ENCODE measurements at places on chromosomes 7 and 10.

GRCh38 chr7:41239596-41239995 is 463.3 kb downstream of the INHBA start:
- no peak for DNase-seq

DNA sequence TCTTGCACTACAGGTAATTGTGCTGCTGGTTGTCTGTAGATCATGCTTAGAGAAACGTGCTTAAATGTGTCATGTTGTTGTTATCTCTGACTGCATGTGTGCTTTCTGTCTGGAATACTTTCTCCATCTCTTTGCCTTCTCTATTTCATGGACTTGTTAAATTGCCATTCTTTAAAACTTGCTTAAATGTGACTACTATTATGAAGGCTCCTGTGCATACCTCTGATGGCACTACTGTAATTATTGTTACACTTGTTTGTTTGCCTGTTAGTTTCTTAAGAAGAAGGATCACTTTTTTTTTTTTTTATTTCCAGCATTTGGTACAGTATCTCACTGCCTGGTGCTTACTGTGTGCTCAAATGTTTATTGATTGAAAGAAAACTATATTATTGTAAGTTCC is 41.6 kb downstream of the KMT2E start:
- no peak for DNase-seq

DNA sequence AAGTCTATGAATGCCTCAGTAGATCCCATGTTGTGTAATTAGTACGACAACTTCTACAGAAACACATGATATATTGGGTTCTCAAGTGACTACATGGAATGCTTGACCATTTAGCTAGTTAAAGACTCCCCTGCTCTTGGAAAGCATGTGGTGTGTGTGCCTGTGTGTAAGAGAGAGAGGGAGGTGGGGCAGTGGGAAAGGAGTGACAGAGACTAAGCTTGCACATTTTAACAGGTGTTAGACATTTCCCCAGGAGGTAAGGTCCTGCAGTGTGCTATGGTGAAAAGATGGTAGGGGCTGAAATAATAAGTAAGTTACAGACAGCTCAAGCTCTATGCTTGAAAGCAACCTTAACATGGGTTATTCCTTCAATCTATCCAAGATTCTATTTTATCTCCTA is 241.7 kb upstream of the GHITM start:
- DNase-seq = no peak

- DNase-seq = no peak
These were observed 261.6 kb downstream of the TNS3 start for GRCh38 chr7:47320296-47320695.

DNA sequence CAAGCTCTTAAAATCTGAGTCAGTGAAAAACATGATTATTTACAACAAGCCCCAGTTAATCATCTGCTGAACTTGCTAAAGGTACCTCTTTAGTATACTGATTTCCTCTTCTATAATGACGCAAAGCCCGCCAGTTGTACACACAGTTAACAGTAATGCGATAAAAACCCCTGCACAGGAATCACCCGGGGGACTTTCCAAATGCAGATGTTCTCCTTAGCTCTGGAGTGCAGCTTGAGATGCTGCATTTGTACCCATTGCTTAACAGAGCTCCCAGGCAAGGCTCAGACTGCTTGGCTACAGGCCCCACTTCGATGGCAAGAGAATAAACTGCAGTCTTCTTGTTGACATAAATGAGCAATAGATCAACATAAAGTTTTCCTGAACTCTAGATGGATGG is 279.6 kb upstream of the HGF start:
- no peak for DNase-seq

GRCh38 chr7:143487566-143487965 is 9.9 kb downstream of the TAS2R41 start:
- no peak for DNase-seq

GRCh38 chr7:82263920-82264782 is 179.4 kb downstream of the CACNA2D1 start:
- DNase-seq = no peak

DNA sequence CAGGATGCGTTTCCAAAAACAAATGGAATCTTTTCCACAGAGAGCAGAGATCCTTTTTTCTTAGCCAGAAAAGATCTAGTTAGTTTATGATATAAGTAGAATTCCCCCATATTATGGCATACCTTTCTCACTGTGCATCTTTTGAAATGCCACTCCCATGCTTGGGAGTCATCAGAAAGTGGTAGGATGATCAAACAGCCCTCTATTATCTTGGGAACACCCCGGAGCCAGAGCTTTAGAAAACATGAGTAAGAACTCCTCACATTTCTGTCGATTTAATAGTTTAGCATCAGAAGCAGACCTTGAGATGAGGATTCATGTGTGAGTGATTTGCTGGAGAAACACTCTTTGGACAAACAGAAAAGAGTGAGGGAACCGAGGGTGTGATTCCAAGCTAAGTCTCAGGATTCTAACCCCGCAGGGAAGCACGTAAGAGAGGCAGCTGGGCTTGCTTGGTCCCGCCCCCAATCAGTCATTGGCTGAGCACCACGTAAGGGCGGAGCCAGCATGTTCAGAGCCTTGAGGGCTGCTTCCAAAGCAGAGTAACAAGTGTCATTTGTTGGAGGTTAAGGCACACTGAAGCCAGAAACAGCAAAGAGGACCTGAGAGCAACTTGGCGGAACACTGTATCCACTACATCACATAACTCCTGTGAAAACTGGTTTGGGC is 43.7 kb upstream of the NXPH1 start:
- no peak for DNase-seq

- no peak for DNase-seq
These were observed 64.0 kb downstream of the DENND2A start for GRCh38 chr7:140576589-140576988.

DNA sequence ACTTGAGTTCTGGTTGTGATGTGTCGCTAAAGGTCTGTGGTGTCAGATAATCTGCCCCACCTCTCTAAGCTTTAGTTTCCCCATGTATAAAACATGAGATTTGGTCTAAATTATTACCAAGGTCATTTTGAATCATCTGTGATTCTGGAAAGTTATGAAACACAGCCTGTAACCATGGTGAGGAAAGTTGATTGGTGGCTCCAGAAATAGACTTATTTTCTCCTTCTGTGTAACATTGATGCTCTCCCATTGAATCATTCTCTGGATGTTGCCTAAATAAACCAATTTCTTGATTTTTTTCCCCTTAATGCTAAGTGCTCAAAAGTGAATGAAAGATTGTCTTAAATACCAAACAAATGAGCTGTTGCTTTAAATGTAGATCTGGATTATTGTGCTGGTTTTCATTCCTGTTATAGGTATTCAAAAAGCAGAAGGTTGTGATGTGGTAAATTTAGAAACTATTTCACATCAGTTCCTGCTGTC is 30.0 kb upstream of the PCGF5 start:
- no peak for DNase-seq

DNA sequence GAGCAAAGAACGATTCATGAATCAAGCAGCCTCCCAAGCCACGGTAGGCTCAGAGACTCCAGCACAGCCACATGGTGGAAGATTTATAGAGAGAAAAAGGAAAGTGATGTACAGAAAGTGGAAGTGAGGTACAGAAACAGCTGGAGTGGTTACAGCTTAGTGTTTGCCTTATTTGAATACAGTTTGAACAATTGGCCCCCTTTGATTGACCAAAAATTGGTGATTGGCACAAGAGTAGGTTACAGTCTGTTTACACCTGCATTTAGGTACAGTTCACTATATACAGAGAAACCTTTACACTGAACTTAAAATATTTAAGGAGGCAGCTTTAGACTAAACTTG is 136.4 kb upstream of the ASAH2 start:
- no peak for DNase-seq

DNA sequence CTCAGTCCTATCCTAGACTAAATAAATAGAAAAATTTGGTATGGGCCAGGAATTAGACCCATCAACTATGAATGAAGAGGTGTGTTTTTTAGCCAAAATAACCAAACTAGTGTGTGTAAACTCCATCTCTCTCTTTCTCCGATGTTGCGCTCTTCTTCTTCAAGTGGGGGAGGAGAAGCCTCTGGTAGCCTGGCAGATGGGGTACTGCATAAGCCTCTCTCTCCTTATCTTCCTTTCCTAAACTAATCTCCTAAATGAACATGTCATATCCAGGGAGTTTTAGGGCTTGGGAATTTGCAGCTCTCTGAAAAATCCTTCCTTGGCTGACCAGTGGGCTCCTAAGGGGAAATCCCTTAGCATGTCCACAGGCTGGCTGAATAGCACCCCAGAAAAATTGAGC is 56.3 kb upstream of the RAPGEF5 start:
- no peak for DNase-seq

- DNase-seq = no peak
These were observed 239.2 kb downstream of the GPAM start for GRCh38 chr10:111944331-111944730.

GRCh38 chr7:144038887-144039286 is 9.9 kb upstream of the OR2A5 start:
- no peak for DNase-seq

DNA sequence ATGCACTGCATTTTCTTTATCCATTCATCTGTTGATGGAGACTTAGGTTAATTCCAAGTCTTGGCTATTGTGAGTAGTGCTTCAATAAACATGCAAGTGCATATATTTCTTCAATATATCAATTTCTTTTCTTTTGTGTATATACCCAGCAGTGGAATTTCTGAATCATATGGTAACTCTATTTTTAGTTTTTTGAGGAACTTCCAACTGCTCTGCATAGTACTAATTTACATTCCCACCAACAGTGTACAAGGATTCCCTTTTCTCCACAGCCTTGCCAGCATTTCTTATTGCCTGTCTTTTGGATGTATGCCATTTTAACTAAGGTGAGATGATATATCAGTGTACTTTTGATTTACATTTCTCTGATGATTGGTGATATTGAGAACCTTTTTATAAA is 145.2 kb downstream of the LYZL1 start:
- DNase-seq = no peak

DNA sequence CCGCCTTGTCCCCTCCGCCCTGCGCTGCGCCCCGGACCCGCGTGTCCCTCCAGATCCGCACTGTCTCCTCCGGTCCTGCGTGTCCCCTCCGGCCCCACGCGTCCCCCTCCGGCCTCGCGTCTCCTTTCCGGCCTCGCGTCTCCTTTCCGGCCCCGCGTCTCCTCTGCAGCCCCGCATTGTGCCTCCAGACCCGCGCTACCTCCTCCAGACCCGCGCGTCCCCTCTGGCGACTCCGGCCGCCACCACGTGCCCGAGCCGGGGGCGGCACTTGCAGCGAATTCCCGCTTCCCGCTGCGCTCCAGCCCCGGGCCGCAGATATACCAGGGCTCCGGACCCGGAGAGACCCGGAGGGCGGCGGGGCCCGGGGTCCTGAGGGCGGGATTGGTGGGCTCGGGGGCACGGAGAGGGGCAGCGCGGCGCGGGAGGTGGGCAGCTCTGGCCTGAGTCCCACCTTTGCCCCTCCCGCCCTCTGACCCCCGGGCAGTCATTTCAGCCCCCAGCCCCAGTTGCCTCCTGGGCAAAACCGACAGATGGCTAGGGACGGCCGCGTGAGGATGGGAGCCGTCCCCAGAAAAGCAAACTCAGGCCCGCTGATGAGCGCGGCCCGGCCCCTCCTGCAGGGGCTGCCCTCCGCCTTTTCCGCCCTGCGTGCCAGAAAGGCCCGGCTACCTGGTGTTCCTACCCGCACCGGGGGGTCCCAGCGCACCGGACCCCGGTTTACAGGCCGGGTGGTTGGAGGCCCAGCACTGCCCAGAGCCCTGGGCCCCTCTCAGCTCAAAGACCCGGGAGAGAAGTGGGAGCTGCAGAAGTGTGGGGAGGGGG is 56.5 kb downstream of the RBM17 start:
- peak; percentile 24 for DNase-seq

DNA sequence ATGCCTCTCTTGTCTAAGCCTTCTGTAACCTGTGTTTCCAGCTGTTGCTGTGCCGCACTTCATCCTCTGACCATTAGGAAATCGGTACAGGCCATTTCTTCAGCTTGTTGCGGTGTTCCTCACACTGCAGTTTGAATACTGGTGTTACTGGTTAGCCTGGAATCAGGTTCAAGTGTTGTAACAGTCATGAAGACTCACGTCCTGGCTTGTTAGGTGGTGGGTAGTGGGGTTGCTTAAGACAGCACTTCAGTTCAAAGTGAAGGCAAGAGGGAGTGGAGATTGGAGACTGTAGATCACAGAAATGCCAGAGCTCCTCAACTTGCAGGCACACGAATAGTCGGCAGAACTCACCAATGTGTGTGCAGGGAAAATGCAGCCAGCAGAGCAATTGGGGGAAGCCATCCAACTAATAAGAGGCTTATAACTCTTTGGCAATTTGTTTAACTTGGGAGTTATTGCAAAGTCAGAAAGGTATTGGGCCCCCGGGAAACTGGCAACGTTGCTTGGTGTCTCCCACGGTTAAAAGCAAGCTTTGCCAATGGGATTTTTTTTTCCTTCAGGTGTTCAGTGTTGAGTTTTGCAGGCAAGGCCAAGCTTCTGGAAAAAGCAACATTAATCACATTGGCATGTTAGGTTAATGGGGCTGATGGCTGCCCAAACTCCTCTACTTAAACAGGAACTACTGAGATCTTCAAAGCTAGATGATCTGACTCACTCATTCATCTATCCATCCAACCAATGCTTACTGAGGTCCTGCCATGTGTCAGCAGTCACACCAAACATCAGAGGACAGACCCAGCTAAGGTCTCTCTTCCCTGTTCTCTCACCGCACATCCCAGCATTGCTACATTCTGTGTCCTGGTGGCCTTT is 380.9 kb downstream of the GATA3 start:
- no peak for DNase-seq

Measured in activated CD4-positive, alpha-beta T cell treated with anti-CD3 and anti-CD28 coated beads for 48 hours (primary cell).